ENCODE measurements at places on chromosomes 11 and 22. TPM values are rescaled to one million over a fixed set of nuclear protein-coding genes. Genes with fewer than 3 reads are reported as not detected.
A peak's percentile ranks its signal among the peaks of the same experiment; 100 is the strongest.

The ACRV1 gene
- not detected for total RNA-seq

The C1QTNF6 gene
- 6.4 TPM for total RNA-seq

The PYGM gene
- 1.2 TPM for total RNA-seq

The THRSP gene
- not detected for total RNA-seq

The SLC22A6 gene
- not detected for total RNA-seq

The CCDC116 gene
- total RNA-seq, result 0.45 TPM

The CDC42EP2 gene
- not detected for total RNA-seq

The RASD2 gene
- not detected for total RNA-seq

The KRTAP5-10 gene
- not detected for total RNA-seq

The CCDC73 gene
- total RNA-seq, result not detected

The GRK3 gene
- total RNA-seq, result 26.7 TPM

The TLCD5 gene
- 0.83 TPM for total RNA-seq

- DNase-seq, result no peak
Measured at GRCh38 chr11:122153746-122154145, 37.7 kb upstream of the BLID start.

- no peak for DNase-seq
Measured at GRCh38 chr11:117658809-117659208, 138.2 kb downstream of the DSCAML1 start.

DNA sequence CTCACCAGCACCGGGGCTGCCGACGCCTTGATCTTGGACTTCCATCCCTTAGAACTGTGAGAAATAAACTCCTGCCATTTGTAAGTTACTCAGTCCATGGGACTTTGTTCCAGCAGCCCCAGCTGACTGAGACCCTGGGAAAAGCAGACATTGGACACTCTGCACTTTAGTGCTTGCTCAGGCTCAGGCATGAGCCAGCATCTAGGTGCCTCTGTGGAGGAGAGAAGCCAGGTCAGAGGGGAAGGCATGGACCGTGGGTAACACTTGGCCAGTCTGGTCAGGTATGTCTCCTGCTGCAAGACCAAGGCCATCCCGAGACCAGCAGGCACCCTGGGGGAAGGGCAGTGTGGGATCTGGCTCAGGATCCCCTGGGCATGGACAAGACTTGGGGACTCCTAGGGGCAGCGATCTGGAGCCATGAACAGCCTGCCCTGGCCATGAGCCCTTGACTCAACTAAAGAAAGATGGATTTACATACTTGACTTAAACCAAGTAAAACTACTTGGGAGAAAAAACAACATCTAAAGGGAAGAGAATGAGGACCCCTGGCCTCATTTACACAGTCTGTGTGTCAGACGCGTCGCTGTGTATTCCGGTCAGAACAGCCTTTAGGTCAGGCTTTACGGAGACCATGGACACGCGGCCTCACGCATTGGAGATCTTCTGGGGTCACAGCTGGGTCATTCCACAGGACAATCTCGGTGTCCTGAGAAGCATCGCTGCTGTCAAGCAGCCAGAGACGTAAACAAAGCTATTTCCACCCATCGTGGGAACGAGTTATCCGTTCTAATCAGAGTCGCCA, 497.1 kb downstream of the BRD1 start:
- DNase-seq, result no peak

DNA sequence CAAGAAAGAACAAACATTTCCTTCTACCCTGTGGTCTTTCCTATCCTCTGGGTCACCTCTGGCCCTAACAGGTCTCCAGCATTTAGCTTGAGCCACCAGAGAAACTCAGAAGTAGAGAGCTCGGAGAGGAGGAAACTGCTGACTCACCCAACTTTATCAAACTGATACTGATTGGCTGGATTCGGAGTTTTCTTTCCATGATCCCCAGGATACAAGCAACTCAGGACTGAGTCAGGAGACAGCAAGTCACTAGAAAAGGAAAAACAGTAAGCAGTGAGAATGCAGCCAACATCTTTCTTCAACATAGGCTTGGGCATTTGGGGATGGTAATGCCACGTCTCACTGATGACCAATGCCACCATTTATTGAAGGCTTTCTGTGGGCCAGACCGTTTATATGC, 32.7 kb downstream of the THOC5 start:
- DNase-seq, result no peak

- DNase-seq, result no peak
Measured at GRCh38 chr22:50401907-50402306, 58.8 kb downstream of the PPP6R2 start.

DNA sequence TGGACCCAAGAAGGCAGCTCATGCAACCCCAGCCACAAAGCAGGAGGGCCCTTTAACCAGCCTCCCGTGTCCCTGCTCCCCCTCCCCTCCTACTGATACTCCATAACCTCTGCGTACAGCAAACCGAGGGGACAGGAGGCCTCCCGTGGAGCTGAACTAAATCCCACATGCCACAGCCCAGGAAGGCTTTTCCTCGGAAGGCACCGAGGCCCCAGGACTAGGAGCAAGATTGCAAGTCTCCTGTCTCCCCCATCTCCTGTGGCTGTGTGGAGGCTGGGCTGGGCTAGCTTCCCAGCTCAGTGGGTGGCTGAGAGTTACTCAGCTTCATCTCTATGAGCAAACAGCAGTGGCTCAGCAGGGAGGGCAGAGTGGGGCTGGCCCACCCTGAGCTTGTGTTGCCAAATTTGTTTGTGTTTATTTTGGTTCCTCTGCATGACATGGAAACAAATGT, 62.7 kb upstream of the NECTIN1 start:
- DNase-seq, result no peak

GRCh38 chr11:69101792-69102695, 53.3 kb downstream of the TPCN2 start:
- no peak for DNase-seq

- DNase-seq, result no peak
Measured at GRCh38 chr11:15093432-15093831, 20.0 kb downstream of the CALCB start.

GRCh38 chr11:13762718-13763117, 94.2 kb downstream of the FAR1 start:
- DNase-seq, result no peak

DNA sequence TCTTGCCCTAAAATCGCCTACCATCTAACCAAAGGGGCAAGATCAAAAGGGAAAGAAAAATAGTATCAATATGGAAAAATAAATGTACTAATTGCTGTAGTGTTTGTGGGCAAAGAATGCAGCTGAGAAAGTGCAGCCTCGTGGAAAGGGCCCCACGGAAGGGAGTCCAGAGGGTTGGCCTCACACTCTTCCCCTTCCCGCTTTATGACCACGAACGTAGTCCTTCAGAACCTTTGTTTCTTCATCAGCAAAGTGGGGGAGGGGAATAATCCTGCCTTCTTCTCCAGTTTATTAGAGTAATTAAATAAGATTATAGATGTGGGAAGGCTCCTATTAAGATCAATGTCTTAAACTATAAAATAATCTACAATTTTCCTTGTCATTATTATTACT, 41.0 kb downstream of the FLI1 start:
- DNase-seq, result no peak

GRCh38 chr11:103076361-103076760, 15.6 kb downstream of the DCUN1D5 start:
- DNase-seq, result no peak

GRCh38 chr22:37243402-37244113, 511 bp downstream of the RAC2 start:
- DNase-seq, result peak; percentile 49

- DNase-seq, result no peak
Measured at GRCh38 chr11:130670200-130670599, 221.8 kb downstream of the ADAMTS15 start.

DNA sequence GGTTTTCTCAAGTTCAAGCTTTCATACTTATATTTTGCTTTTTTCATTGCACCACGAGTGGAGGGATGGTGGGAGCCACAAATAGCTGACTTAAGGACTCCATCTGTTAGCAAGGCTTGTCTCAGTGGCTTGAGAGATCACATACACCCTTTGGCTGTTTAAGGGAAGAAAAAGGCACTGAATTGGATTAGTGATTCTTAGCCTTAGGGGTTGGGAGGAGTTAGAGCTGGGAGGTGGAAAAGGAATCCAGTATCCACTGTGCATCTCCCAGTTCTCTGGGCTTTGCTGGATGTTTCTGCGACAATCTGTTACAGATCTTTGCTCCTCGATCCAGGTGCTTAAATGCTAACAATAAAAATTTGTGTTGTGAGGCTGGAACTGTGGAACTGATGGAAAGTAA, 593.6 kb downstream of the CNTN5 start:
- no peak for DNase-seq

DNA sequence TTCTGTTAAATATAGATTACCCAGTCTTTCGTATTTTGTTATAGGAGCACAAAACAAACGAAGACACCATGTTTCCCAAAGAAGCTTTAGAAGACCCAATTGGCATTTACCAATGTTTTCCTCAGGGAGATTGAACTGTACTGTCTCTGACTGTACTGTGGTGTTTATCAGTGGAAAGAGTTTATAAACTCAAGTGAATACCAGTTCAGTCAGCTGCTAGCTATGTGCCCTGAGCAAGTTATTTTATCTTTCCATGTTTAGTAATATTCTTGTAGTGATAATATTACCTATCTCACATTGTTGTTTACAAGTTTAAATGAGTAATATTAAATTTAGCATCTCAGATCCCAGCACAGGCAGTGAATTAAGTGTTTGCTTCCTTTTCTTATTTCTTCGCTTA, 773.2 kb downstream of the KCNA4 start:
- DNase-seq, result no peak

GRCh38 chr11:120703358-120704152, 192.0 kb downstream of the GRIK4 start:
- DNase-seq, result no peak

DNA sequence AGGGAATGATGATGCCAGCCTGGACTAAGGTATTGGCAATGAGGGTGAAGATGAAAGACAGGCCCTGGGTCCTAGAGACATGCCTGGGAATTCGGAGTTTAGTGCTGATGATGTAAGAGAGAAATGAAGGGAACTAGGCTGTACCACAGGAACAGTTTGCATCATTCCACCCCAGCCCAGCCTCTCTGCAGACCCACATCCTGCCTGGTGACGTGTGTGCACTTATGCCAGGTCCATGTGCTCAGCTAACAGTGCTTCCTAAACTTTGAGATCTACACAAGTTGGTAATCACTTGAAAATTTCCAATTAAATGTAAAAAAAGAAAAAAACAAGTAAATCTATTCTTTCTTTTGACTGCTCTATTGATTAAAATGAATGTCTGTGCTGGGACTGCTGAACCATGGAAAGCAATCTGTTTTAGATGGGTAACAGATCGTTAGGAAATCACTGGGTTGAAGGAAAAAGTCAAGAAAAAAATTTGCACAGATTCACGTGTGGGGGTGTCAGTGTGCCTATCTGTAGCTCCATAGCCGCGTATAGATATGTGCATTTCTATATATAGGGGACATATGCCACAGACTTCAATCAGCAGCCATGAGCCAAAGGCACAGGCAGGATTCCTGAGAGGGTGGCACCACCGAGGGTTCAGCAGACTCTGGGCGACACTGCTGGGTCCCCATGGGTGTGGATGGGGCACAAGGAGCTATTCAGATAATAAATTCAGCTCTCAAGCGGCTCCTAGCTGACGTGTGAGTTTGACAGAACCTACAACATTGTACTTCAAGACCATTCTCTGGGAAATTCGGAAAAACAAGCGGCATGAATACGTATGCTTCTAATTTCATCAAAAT, 131.1 kb upstream of the OPCML start:
- DNase-seq, result no peak

- no peak for DNase-seq
Measured at GRCh38 chr11:99901175-99901574, 785.9 kb upstream of the ARHGAP42 start.

DNA sequence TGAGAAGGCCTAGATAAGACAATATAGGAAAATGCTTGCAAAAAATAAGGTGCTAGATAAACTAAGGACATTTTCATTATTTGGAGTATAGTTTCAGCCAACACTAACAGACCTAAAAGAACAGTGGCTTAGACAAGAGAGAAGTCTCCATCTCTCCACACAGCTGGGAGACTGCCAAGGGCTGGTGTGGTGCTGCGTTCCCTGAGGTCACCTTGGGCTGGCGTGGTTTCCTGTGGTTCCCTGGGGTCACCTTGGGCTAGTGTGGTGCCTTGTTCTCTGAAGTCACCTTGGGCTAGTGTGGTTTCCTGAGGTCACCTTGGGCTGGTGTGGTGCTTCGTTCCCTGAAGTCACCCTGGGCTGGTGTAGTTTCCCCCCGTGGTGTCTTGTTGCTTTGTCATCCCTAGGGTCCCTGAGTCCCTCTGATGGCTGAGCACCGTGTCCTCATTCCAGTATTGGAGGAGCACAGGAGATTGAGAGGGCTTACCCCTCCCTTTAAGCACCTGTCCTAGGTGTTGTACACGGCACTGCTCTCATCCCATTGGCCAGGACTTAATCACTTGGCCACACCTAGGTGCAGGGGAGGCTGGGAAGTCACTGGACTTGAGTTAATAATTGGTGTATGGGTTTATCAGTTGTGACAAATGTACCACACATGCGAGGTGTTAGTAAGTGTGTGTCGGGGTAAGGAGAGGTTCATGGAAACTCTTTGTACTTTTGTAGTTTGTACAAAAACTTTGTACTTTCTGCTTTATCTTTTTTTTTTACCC, 14.9 kb downstream of the SAMM50 start:
- DNase-seq, result no peak

GRCh38 chr11:6608726-6609501, 3.1 kb downstream of the TAF10 start:
- DNase-seq, result no peak

- DNase-seq, result peak; percentile 29
Measured at GRCh38 chr11:7657306-7658025, 15.8 kb downstream of the CYB5R2 start.

GRCh38 chr22:22735695-22736611, 91.5 kb downstream of the GGTLC2 start:
- DNase-seq, result no peak

DNA sequence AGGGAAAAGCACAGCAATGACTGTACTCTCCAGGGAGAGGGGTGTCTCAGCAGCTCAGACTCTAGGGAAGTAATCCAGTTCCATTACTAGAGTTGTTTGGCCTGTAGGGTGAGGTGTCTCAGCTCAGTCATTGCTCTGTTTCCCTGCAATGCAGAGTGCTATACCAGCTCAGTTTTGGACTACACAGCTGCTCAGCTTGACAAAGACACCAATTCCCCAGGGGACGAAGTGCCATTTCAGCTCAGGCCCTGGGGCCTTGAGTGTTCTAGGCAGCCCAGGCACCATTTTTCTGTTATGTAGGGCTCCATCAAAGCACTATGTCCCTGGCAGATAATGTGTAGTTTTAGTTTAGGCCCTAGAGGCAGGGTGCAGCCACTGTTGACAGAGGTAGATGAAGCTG, 18.2 kb downstream of the CALCB start:
- DNase-seq, result no peak

DNA sequence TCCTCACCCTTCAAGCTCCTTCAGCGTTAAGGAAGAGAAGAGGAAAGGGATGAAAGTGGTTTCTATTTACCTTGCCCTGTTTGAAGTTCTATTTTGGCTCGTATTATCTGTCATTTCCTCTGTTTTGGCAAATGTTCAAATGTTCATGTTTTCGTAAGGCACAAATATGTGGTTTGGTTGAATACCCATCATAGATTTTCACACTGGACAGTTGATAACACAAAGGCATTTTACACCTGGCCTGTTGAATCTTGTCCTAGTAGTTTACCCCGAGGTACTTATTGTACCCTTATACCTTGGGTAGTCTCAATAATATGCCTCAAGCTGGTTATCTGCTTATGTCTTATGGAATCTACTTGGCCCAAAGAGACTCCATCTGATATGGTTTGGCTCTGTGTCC, 706.9 kb downstream of the METTL15 start:
- no peak for DNase-seq

GRCh38 chr11:13923182-13923581, 39.3 kb upstream of the SPON1 start:
- no peak for DNase-seq
